Urinary bladder (tissue), 4 donors: ENCODE measurements at places on chromosomes 12 and 14.

- peak; percentile 82 for DNase-seq
Measured at GRCh38 chr14:88385212-88386101, at the start of gene SPATA7. TSS of gene SPATA7 (plus strand) at chr14:88385657. CDS start at chr14:88385819, 162 bp downstream.

DNA sequence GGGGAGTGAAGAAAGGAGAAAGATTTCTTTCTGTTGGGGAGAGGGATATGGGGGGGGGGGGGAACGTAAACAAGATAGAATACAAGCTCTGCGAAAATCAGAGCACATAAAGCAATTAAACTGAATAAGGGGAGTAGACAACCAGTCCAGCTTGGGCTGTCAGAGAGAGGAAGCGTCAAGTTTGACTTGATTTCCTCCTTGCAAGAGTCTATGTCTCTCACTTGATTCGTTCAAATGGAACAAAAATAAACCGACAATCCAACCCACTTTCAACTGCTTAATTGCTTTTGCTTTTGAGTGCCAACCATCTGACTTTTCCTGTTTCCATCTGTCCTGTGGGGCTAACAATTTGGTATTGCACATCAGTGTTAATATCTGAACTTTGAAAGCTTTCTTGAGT lies 942 bp downstream of the SYT1 start:
- DNase-seq = no peak

DNA sequence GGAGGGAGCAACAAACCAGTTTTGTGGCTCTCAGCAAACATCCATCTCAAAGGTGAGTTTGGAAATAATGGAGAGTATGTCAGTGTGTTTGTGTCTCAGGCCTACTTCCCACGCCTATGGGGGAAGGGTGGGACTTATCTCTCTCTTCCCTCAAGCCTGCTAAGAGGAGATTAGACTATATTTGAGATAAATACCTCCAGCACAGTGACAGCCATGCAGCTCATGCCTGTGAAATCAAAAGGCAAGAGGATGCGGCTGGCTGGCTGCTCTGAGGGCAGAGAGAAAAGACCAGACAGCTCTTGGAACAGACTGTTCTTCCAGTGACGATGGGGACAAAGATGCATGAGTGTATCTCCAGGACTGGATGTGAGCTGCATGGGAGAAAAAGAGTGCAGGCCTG lies 14.7 kb upstream of the POC1B start:
- no peak for DNase-seq

DNA sequence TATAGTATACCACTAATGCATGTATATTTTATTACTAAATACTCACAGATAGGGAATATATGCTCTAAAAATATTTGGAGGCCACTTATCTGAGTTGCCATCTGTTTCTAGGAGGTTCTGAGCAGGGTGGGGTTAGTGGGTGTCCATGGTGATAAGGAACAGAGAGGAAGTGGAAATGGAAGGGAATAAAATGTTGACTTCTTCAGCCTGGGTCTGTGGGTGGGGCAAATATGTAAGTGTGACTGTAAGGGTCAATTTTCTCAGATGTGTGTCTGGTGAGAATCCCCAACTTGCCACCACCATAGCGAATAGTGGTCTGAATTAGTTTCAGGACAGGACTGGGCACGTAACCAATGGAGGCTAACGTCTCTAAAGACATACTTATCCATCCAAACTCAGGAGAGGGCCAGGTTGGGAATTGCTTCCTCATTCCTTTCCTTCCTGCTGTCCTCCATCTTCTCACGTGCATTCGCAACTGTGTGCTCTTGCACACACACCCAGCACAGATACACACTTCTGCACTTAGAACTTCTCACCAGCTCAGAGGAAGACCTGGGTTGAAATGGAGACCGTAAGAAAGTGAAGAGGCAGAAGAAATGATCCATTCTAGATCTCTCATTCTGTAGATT lies 54.2 kb upstream of the GZMB start:
- no peak for DNase-seq

GRCh38 chr12:28036940-28037339 lies 64.4 kb upstream of the PTHLH start:
- DNase-seq = no peak

DNA sequence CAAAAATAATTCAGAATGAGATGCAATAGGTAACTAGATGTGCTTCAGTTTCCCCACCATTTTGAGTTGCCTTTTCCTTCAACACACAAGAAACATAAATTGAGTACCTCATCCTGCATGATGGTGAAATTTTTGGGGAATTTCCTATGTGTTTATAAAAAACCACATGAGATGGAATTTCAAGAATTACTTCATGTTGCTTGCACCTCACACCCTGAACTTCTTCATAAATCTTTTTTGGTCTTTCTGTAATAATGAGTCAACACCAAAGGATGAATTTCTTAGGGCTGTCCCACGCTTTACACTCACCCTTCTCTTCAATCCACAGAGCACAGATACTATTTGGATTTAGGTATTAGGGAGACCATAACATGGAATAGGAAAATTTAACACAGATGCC lies 22.6 kb upstream of the LUM start:
- no peak for DNase-seq

- no peak for DNase-seq
Measured at GRCh38 chr12:57241402-57242310, 9.3 kb downstream of the STAC3 start.

- DNase-seq = no peak
Measured at GRCh38 chr14:34733245-34733644, 18.9 kb upstream of the CFL2 start.

DNA sequence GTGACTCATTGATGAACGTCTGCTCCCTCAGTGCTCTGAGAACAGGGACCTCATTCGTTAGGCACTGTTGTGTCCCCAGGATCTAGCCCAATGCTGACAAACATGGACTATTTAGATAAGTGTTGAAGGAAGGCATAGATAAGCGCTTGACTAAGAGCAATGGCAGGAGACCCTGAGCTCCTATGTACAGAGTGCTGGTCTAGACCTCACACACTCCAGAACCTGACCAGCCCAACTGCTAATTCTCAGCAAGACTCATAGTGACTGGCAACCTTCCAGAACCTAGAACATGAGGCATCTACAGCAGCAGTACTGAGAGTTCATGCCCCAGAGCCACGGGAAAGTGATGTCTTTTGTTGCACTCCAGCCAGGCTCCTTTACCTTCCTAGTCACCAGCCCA lies 69.2 kb downstream of the CRACR2A start:
- DNase-seq = no peak
